ENCODE measurements at places on chromosomes 7 and 10.

GRCh38 chr7:157567666-157568065 lies 230.9 kb downstream of the DNAJB6 start:
- no peak for DNase-seq

DNA sequence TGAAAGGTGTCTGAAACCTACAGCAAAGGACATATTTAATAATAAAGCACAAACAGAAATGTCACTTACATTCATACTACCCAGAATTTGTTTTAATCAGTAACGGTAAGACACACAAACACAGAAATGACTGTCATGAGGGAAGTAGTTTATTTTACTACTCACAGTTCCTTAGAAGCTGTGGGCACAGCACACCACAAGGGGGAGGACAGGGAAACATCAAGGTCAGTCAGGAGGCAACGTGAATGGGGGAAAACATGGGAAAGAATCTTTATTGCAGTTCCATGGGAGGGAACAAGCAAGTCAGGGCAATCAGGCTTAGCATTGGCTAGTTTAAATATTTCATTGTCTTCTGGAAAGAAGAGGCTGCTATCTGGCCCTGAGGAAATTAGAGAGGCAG lies 123.8 kb upstream of the PDSS1 start:
- DNase-seq, result no peak

- no peak for DNase-seq
Observed at GRCh38 chr7:73520673-73521635, 1.1 kb downstream of the BAZ1B start.

GRCh38 chr10:2619916-2620315 lies 447.4 kb upstream of the PFKP start:
- no peak for DNase-seq

GRCh38 chr10:114957122-114957521 lies 19.1 kb downstream of the TRUB1 start:
- DNase-seq, result no peak

- no peak for DNase-seq
Observed at GRCh38 chr7:106844279-106844997, 20.6 kb upstream of the PIK3CG start.

DNA sequence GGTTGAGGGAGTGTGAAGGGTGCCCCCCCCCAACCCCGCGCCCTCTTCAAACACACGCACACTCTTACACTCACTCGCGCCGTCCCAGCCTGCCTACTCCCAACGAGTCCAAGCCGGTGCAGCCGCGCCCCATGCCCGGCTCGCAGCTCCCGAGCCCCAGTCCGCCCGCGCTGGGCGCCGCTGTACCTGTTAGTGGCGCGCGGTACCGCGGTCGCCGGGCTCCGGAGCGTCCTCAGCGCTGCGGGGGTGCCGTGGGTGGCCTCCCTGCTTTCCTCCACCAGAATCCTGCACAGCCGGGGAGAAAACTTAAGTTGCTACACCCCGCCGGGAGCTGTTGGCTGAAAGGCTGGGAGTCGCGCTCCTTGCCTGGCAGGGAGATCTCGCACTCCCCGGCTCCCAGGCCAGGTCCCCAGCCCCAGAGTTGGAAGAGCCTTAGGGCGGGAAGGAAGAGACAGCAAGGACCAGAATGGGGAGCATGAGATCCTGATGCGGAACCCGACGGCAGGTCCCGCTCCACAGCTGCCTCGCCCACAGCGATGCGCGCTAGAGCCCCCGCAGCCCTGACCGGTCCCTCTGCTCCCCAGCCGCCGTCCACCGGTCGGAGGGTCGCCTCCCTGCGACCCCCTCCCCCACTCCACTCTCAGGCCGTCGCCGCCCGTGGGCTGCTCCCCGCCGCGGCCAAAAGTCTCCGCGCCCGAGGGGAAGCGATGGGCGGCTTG lies 863 bp downstream of the ST8SIA6 start:
- no peak for DNase-seq

GRCh38 chr7:88835147-88835728 lies 39.7 kb upstream of the TEX47 start:
- DNase-seq, result peak; percentile 65

GRCh38 chr7:139875821-139876241 lies 46.8 kb downstream of the TBXAS1 start:
- no peak for DNase-seq

DNA sequence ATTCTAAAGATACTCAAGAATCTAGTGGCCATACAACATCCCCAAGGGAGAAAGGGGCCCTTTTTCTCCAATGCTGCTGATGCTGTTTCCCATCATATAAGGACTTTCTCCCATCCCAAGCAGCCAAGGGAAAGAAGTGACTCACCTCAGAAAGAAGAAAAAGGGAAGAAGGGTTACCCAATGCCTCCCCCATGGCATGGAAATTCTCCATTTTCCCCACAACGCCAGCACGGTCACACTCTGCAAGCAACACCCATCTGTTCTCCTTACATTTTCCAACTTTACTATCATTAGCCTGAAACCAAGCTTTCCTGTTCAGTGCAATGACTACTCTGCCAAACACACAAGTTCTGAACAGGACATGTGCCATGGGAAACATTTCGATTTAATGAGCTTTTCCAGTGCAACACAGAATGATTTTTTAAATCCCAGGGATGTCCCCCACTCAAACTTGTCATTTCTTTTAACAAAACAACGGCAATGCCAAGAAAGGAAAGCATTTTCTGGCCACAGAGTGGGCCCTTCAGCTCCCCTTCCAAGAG lies 67.9 kb downstream of the PTPRN2 start:
- no peak for DNase-seq

DNA sequence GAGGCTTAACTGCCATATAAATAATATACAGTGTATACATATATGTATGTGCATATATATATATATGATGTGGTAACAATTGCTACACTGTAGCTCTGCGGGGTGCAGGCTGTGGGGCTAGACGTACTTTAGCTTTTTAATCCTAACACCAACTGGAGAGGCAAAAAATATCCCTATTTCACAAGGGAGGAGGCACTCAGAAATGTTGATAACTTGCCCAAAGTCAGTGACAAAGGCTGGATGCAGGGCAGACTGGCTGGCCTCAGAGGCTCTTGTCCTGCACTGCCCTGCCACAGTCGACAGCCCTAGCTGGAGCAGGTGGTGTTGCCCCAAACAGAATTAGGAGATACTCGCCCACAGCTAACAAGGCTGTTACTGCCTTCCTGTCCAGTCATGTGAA lies 1.5 kb upstream of the RELN start:
- no peak for DNase-seq

- no peak for DNase-seq
Observed at GRCh38 chr7:46411236-46411635, 490.2 kb upstream of the IGFBP3 start.

DNA sequence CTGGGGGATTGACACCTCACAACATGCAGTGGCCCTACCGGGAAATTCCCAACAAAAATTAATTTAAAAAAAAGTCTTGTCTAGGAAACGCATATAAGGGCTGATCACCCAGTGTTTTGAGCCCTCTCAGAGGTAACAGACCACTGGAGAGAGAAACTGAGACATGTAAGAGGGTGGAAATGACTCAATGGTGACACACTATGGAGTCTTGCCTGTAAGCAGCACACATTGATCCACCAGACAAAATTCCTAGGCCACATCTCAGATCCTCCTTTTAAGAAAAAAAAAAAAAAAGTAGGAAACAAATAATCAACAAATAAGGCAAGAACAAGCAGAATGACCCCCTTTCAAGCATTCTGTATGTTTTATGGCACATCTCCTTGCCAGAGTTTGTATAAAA lies 296.2 kb downstream of the MAGI2 start:
- DNase-seq, result no peak

DNA sequence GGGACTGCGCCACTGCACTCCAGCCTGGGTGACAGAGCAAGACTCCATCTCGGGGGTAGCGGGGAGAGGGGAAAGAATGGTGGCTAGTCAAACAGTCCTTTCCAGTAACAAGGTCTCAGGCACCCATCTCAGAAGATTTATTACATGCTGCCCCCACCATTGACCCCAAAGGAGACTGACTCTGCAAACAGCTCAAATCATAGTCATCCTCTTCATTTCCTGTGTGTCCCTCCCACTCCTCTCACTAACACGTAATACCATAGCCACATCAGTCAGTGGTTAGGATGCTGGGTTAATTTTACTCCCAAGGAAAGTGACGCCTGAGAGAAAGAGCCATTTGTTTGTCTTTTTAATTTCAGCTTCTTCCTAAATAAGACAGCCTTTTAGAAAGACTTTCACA lies 56.6 kb upstream of the BET1 start:
- no peak for DNase-seq

GRCh38 chr7:16754856-16755317 lies 1.3 kb downstream of the TSPAN13 start:
- DNase-seq, result no peak

DNA sequence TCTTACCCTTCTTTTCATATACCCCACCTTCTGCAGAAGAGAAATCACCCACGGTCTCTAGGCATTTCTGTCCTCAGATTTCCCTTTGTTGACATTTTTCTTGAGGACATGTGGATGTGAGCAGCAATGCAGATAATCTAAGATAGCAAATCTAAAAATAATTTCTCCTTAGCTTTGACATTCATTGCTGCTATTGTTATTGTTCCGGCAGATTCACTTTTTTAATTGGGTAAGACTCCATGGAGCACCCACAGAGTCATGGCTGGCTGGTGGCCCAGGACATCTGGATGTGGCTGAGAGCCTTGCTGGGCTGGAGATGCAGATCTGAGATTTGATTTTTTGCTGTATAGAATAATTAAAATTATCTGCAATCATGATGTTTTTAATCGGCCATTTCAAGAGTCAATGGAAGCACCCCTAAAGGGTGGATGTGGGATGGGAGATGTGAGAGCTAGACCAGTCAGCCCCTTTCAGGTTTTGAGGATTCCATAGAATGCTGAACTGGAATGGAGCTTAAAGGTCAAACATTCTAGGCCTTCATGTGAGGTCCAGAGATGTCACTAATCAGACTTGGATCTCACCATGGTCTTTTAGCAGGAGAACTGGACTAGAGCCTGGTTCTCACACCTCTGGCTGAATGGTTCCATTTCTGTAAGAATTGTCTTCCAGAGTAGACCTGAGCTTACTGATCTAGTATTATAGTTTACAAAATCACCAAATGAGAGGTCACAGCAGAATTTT lies 37.5 kb downstream of the TAS2R41 start:
- no peak for DNase-seq

- DNase-seq, result no peak
Observed at GRCh38 chr10:84054743-84055142, 84.6 kb upstream of the GHITM start.

- no peak for DNase-seq
Observed at GRCh38 chr7:151274936-151275812, 26.7 kb upstream of the SMARCD3 start.

- no peak for DNase-seq
Observed at GRCh38 chr10:110168601-110169481, 38.6 kb upstream of the MXI1 start.

GRCh38 chr10:51342381-51342780 lies 268.1 kb downstream of the PRKG1 start:
- DNase-seq, result no peak

GRCh38 chr10:98399784-98400183 lies 15.2 kb downstream of the PYROXD2 start:
- DNase-seq, result no peak

DNA sequence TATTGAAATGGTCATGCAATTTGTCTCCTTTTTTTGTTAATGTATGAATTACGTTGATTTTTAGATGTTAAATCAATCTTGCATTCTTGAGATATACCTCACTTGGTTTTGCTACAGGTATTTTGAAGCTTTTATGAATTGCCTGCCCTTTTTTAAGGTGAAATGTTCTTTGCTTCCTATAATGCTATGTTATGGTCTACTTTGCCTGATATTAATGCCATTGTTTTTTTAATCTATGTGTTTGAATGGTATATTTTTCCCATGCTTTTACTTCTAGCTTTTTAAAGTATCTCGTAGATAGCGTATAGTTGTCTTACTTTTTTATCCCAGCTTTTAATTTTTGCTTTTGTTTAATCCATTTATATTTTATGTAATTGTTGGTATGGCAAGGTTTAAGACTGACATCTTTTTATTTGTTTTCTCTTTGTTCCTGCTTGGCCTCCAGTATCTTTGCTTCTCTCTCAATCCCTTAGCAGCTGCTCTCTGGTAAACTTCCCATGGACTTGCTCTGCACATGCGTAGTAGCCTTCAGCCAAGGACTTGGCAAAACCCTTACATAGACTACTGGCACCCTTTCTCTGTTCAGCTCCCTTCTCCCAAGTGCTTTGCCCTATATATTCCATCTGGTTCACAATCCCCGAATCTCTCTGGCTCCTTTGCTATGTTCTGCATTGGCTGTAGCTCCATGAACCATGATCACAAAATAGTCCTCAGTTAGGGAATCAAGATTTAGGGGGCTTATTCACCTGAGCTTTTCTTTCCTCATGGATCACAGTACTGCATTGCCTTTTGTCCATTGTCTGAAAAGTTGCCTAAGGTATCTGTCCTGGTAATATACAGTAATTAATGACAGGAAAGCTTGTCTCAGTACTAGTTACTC lies 8.4 kb downstream of the TRIM24 start:
- DNase-seq, result no peak

GRCh38 chr7:40507166-40507565 lies 372.4 kb downstream of the SUGCT start:
- DNase-seq, result peak; percentile 18

- DNase-seq, result no peak
Observed at GRCh38 chr7:105206985-105207384, 181.7 kb downstream of the SRPK2 start.

DNA sequence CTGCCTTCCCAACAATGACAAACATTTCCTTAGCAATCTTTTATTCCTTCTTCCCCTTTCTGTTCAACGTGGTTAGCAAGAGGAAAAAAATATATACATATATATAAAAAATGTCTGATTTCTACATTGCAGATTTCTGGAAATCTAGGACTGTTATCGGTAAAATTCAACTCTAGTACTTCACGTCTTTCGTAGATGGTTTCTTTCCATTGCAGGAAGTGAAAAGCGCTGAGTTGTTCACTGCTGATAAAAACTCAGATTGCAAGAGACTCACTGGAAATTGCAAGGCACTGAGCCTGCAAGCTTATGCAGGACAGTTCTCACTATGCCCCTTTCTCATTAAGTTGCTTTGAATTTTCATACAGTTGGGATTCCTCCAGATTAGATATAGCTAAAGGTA lies 23.9 kb downstream of the KIN start:
- DNase-seq, result no peak

- DNase-seq, result no peak
Observed at GRCh38 chr10:91200314-91201212, 19.9 kb upstream of the PCGF5 start.

GRCh38 chr7:39099146-39099545 lies 121.4 kb downstream of the POU6F2 start:
- DNase-seq, result no peak

GRCh38 chr10:18582803-18583202 lies 68.6 kb downstream of the NSUN6 start:
- DNase-seq, result peak; percentile 27

GRCh38 chr10:29508554-29509244 lies 126.1 kb downstream of the SVIL start:
- DNase-seq, result no peak

GRCh38 chr10:52632591-52632990 lies 140.0 kb downstream of the MBL2 start:
- DNase-seq, result no peak

All from MM.1S (cell line).